ENCODE measurements at places on chromosomes 2 and 18.

DNA sequence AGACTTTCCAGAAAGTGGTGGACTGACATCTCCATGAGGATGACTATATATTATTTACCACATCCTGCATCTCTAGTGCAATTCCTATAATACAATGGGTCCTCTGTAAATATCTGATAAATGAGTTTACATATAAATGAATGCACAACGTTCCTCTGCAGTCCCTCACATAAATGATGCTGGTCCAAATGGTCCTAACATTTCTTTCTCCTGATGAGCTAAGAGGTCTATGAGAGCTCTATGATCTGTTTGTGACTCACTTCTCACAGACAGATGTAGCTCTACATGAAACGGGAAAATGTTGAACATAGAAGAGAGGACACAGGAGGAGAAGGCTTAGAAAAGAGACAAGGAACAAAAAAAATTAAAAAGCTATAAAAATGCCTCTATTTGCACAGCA, 201.2 kb upstream of the PIK3C3 start:
- no peak for DNase-seq

- no peak for DNase-seq
These were observed 189.3 kb downstream of the ANAPC1 start for GRCh38 chr2:111694700-111695101.

DNA sequence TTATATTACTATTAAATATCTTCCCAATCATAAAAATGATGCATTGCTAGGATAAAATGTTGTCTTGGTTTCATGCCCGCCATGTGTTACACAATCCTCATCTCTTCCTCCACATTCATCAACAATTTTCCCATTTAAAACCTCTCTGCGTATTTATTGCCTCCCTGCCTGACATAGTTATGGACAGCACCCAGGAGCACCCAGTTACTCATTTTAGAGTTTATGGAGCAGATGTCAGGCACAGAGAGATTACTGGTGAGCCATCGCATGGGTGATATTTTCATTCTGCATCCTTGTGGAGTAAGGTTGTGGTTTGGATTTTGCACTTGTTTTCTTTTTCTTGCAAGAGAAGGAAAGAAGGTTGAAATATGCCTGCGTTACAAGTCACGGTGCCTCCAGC, 116.7 kb upstream of the NPAS2 start:
- DNase-seq = no peak

DNA sequence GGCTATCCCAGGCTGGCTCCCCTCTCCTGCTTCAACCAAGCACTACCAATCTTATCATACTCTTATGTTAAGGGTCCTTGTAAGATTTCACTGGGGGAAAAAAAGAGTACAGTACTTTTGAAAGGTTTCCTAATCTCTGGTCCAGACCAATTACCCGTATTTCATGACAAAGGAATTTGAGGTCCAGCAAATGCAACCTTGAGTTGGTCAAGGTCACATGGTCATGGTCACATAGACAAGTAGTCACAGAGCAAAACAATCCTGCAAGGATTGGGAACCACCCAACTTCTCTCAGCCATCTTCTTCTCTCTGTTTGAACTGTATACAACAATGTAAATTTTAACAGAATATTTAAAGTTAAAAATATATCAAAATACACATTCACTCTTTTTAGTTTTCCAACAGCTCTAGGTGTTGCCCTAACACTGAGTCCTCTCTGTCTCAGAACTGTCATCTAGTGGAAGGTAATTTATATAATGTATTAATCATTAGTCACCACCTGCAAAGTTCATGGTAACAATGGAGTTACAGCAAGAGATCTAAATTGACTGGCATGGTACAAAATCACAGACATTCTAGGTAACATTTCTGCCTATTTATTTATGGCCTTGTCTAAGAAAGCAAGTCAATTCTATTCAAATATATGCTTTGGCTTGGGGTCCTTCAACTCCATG, 21.5 kb downstream of the DTNB start:
- DNase-seq = no peak

- no peak for DNase-seq
These were observed 31.1 kb downstream of the CTLA4 start for GRCh38 chr2:203898657-203899056.

- no peak for DNase-seq
These were observed 89.9 kb downstream of the MTA3 start for GRCh38 chr2:42658306-42658705.

DNA sequence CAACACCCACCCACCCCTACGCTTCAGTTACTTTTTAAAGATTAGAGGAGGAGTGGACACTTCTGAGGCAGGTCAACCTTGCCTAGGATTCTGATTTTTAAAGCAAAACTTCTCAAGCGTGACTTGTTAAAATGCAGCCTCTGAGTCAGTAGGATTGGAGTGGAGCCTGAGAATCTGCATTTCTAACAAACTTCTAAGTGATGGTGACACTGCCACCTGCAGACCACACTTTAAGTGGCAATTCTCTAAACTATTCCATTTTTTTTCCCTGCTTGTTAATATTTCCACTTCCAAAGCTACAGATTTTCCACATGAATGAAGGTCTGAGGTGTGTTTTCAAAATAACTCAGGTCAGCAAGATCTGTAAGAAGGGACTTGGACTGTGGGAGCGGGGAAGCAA, 171.1 kb upstream of the CCDC150 start:
- no peak for DNase-seq

- DNase-seq = no peak
These were observed 156.8 kb downstream of the GPD2 start for GRCh38 chr2:156592809-156593593.

DNA sequence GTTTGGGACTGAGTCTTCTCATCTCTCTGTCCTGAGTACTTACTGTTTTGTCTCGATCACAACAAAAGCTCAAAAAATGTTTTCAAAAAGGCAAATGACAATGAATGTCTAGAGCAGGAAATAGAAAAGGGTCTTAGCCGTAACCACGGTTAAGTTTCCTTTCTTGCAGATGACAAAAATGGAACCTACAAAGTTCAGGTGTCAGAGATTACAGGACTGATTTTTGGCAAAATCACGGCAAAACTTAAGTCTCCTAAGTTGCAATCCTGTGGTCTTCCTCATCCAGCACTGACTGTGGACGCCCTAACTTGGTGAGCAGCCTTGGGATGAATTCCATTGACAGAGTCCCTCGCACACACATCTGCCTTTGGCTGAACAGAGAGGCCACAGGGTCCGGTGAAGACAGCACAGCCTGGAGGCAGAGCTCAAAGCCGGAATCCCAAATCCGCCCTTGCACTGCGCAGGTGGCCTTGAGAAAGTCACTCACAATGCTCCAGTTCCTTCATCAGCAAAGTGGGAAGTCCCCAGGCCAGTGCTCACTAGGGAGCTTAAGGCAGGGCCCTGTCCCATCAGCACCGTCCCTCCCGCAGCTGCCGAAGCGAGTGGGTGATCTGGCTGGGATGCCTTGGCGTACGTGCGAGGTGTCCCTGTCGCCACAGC, 55.2 kb downstream of the EIPR1 start:
- DNase-seq = no peak

DNA sequence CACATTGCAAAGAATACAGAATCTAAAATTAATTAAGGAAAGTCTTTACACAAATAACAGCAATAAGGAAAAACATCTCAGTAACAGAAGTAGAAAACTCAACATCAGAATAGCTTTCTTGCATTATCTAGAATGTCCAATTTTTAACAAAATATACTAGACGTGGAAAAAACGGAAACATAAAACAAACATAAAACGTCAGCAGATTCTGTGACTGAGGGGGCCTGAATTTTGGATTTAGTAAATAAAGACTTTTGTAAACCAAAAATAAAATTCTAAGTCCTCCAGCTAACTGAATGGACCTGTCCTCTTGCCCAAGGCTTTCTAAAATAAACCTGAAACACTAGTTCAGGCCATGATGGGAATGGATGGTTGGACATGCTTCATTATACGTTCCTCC, 773.5 kb upstream of the LRRTM1 start:
- DNase-seq = no peak

GRCh38 chr18:29156531-29156930, 979.6 kb upstream of the CDH2 start:
- no peak for DNase-seq

DNA sequence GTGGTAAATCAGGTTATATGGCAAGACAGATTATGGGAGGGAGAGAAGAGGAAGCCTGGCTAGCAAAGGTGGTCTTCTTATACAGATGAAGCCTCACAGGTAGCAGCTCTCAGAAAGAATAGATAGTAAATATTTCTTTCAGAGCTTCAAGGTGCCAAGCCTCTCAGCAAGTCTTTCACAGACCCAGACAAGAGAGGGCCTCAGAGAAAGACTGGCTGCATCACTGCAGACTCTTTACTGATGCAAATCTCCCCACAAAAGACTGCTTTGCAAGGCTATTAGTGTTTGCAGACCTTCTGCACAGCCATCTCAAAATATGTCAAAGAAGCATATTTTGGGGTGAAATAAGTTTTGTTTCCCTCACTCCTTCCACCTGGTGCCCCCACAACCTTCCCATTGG, 372.4 kb upstream of the RND3 start:
- DNase-seq = no peak

DNA sequence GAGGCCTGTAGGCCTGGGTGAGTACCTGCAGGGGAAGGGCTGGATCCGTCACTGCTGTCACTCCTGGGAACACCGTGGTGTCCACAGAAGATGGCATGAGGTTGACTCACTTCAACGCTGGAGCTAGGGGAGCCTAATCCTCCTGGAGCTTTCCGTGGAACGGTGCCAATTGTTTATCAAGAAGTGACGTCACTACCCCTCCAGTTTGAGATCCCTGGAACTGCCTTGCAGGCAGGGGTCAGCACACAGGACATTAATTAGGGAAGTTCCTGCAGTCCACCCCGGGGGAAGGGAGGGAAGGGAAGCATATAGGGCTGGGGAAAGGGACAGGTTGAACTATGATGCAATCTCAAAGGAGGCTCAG, 408.6 kb downstream of the GALR1 start:
- peak; percentile 32 for DNase-seq

DNA sequence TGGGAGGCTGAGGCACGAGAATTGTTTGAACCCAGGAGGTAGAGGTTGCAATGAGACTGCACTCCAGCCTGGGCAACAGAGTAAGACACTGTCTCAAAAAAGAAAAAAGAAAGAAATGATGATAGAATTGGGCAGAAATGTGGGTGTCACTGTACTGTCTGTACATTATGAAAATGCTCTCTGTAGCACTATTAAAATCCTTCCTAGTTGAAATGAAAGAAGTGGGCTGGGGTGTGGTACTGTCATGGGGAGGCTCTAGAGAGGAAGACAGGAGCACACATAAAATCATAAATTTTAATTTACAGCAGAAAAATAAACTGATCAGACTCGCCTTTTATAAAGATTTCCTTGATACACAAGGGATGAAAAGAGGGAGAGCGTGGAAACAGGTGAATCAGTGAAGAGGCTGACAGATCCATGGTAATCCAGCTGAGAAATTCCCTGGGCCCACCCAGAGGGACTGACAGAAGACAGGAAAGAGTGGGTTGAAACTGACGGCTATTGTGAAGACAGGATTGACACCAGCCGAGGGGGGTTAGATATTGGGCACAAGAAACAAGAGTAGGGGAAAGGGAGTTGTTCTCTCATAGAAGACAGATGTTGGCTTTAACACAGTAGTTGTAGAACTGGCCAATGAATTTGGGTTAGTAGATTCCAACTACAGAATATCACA, 96.4 kb upstream of the ATL2 start:
- DNase-seq = no peak

DNA sequence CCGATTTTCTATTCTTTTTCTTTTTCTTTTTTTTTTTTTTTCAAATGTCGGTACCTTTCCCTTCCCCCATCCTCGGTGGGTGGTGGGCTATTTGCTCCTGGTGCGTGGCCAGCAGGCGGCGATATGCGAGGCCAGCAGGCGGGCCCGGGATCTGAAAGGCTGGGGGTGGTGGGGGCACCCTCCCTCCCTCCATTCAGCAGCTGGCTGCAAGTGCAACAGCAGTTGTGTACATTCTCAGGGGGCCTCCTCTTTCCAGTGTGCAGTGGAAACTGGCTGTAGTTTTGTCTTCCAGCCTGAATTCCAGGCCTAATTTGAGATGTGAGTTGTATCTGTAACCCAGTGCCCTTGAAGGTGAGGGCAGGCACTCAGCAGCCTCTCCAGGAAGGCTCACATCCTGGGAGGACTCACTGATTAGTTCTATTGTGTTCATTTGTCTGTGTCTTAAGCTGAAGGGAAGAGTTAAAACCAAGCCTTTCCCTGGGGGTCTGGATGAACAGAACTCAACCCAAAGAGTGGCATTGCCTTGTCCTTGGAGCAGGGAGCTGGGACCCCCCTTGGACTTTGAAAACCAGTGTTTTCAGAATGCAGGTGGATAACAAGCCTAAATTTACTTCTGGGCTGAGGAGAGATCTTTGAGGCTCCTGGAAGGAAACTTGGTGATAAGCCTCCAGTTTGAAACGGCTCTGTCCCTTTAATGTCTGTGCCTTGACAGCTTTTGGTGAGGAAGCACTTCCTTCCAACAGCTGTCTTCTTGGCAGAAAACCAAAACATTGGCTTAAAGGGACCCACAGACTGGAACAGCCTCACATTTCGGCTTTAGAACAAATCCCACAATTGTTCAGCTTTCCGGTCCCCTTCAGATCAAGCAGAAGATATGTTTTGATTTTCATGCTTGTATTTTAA, 3.3 kb downstream of the MYCN start:
- peak; percentile 93 for DNase-seq

- DNase-seq = no peak
These were observed 641.7 kb upstream of the NRXN1 start for GRCh38 chr2:51673628-51674027.

DNA sequence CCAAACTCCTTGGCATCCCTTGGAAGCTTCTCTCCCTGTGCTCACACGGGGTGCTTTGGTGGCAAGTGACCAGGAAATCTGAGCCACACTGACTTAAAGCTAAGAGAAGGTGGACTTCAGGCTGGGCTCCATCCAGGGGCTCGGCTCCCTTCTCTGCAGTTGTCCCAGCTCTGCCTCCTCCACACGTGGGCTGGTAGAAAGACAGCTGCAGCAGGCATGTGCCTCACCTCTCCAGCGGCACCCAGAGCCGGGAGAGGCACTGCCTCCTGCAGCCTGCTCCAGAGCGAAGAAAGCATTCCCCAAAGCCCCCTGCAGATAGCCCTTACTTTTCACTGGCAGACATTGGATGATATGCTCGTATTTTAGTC, 11.3 kb downstream of the KCNF1 start:
- DNase-seq = no peak

GRCh38 chr2:102197389-102198137, 10.7 kb downstream of the IL1RL2 start:
- DNase-seq = no peak

GRCh38 chr2:101340141-101340551, 31.6 kb upstream of the RNF149 start:
- DNase-seq = no peak

DNA sequence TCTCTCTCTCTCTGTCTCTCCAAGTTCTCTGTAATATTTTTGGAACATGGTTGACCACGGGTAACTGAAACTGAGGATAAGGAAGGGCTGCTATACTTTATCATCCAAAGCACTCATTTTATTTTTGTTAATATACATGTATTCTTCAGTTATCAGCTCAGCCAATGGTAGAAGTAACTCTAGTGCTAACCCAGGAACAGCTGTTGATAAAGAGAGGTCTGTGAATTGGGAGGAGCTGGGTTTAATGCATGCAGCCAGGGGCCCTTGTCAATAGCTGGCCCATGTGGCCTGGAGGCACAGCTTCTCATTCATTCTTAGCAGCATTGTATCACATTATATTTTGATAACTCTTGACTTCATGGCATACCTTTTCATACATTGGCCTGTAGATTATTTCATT, 401.6 kb downstream of the EPHA4 start:
- no peak for DNase-seq

Measured in WERI-Rb-1 (cell line).